Hippocampal formation (tissue), 2 donors: ENCODE measurements at places on chromosomes 13 and 19.

DNA sequence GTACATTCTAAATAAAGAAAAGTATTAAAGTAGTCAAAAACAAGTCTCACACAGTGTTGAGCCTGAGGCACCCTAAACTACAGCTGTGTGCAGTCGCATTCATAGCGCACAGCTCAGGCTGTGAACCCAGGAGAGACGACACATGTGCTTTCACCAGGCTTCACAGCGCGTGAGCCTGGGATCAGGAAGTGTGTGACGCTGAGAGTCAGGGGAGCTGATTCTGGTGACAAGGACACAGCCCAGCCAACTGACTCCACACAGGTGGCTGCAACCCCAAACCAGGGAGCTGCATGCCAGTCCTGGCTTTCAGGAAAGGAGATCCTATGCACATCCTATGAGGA is 41.6 kb downstream of the COL4A1 start:
- no peak for DNase-seq

DNA sequence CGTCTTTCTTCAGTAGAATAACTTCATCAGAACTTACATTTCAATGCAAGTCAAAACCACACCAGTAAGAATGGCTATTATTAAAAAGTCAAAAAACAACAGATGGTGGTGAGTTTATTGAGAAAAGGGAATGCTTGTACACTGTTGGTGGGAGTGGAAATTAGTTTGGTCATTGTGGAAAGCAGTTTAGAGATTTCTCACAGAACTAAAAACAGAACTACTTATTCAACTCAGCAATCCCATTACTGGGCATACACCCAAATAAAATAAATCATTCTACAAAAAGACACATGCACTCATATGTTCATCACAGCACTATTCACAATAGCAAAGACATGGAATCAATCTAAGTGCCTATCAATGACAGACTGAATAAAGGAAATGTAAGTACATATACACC is 231.2 kb downstream of the NHLRC3 start:
- no peak for DNase-seq

GRCh38 chr19:47886010-47886559 is at the start of gene SULT2A1:
Gene SULT2A1, minus strand, starts transcription at chr19:47886315. Its CDS starts 58 bp downstream, at chr19:47886257.
- no peak for DNase-seq

DNA sequence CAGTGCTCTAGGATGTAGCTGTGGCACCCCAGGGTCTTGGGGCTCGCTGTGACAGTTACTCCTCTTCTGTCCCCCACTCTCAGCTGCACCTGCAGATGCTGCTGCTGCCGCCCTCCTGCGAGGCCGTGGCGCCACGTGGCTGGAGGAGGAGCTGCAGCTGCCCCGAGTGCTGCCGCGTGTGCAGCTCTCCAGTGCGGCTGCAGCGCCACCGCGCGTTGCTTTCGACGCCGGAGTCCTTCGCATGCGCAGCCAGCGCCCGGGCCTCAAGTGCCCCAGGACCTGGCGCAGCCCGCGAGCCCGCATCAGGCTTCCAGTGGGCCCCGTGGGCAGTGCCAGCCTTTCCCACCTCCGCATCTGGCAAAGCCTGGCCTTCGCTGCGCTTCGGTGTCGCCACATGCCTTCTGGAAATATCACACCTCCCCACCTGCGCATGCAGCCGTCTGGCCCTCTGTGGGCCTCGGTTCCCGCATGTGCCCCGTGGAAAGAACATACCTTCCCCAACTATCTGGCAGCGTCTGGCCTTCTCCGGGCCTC is 692 bp upstream of the ZNF580 start:
- DNase-seq = no peak

- no peak for DNase-seq
These were observed 704 bp downstream of the ZNF814 start for GRCh38 chr19:57888107-57888559.

GRCh38 chr13:31067416-31068118 is 94.1 kb downstream of the HSPH1 start:
- DNase-seq = no peak

GRCh38 chr19:28468701-28469459 is 744.1 kb downstream of the UQCRFS1 start:
- DNase-seq = no peak

- DNase-seq = no peak
These were observed 16.3 kb upstream of the RAP2A start for GRCh38 chr13:97417698-97418097.

DNA sequence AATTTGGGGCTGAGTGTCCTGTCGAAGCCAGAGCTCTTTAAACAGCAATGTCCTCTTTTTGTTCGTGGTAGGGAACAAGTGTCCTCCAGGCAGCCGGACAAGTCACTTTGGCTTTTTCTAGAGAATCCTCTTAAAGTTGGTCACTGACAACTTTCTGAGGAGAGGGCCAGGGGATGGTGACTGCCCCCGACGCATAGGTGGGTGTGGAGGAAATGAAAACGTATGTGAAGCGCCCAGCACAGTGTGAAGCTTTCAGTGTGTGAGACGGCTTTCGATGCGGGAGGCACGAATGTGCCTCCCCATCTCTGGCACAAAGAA is 45.8 kb upstream of the ZNF536 start:
- DNase-seq = no peak

GRCh38 chr13:74258961-74259360 is 124.8 kb upstream of the KLF12 start:
- no peak for DNase-seq

GRCh38 chr13:79626924-79627323 is 146.0 kb downstream of the NDFIP2 start:
- no peak for DNase-seq

DNA sequence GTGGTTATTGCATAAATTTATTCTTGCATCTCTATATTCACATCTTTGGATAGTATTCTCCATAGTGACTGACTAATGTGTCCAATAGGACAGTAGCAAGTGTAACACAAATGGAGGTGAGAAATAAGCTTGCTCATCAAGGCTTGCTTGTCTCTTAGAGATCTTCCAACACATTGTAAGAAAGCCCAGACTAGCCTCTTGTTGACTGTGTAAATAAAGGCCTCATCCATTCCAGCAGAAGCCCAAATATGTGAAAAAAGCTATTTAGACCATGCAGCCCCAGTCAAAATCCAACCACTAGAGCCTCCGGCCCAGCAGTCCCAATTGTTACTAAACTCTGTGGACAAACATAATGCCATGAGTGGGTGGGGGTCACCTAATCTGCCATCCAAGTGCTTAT is 2.7 kb upstream of the ZNF615 start:
- DNase-seq = no peak

- DNase-seq = no peak
These were observed 41.3 kb upstream of the CD33 start for GRCh38 chr19:51183629-51184028.

DNA sequence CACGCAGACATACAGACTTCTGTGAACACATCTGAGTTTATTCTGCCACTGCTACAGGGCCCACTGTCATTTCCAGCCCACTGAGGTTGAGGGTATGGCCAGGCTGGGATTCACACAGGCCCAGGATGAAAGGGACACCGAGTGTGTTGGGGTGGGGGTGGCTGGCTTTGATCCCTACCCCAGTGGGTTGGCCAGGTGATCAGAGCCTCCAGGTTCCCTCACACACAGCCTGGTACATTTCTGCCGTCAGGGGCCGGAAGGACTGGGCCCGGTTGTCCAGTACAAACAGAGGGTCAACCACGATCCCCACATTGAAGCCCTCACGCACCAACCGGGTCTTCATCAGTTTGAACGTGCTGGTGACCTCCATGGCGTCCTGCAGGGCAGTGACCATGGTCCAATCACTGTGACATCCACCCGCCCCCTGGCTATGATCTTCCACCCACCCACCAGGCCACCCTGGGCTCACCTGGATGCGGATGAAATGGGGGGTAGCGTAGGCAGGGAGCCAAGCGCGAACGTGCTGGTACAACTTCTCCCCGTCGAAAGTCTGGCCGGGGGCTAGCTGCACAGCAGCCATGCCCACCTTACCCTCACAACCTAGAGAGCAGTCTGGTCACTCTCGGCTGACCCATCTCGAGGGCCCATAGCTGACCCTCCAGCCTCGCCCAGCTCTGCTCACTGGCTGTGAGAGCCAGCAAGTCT is 13.3 kb downstream of the SLC27A5 start:
- no peak for DNase-seq

GRCh38 chr19:39001041-39001440 is 25.5 kb upstream of the FBXO17 start:
- no peak for DNase-seq

DNA sequence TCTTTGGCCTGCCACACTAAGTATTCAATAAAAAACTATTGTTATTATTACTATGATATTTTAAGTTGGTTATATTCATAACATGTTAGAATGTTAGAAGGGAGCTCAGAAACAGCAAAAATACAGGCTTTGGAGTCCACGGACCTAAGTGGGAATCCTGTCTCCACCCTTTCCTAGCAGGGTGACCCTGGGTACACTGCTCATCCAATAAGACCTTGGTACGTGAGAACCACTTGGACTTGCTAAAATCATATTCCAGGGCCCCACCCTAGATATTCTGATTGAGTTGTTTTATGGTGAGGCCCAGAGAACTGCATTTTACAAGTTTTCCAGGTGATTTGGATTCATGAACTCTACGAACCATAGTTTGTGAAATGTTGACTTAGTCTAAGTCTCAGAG is 47.4 kb upstream of the KL start:
- no peak for DNase-seq

GRCh38 chr13:50693727-50694126 is 149.8 kb downstream of the DLEU7 start:
- DNase-seq = no peak

GRCh38 chr13:98648686-98649085 is 71.8 kb upstream of the STK24 start:
- no peak for DNase-seq

- DNase-seq = no peak
These were observed 290.1 kb upstream of the TSHZ3 start for GRCh38 chr19:31639306-31639705.

DNA sequence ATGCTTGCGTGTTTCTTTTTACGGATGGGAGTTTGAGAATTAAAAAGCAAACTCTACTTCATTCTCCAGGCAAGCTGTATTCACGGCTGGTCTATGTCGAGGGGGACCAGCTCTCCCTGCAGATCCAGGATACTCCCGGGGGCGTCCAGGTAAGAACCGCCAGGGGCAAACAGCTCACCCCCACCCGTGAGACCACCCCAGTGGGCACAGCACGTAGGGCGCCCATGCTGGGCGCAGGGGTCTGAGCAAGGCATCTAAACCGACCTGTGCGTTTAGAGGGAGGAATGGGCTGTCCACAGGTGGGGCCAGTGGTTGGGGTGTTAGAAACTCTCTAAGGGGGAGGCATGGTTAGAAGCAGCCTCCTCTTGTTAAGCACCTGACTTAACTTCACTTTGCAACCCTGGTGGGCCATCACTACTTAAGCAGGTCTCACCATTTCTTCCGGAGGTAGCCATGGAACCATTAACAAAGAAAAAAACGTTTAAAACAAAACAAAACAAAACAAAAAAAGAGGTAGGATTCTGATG is 1.0 kb downstream of the RASL11A start:
- no peak for DNase-seq

GRCh38 chr19:30212574-30212973 is 159.6 kb upstream of the ZNF536 start:
- DNase-seq = no peak

- DNase-seq = no peak
These were observed 28.1 kb downstream of the MYO16 start for GRCh38 chr13:108657519-108657918.

- no peak for DNase-seq
These were observed 194.9 kb downstream of the LACC1 start for GRCh38 chr13:44074611-44075010.

DNA sequence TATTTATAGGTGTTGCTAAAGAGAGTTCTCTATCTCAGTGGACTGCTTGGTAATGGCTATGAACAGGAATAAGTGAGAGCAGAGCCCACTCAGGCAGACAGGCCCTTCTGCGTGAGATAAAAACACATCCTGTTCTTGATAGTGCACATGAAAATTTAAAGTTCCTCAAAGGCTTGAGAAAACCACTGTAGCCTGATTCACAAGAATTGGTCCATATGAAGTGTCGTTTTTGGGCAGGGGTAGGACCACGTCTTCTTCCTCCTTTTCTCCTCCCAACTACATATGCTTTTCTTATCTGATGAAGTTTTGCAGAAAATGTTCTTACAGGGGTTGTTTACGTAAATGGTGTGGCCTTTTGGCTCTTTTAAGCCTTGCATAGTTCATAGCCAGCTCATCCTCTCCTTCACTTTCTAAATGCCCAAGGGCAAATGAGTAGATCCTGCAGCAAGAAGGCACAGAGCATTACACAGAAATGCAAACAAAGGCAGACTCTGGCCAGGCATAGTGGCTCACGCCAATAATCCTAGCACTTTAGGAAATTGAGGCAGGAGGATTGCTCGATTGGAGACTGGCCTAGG is 53.8 kb downstream of the RNF6 start:
- DNase-seq = no peak

DNA sequence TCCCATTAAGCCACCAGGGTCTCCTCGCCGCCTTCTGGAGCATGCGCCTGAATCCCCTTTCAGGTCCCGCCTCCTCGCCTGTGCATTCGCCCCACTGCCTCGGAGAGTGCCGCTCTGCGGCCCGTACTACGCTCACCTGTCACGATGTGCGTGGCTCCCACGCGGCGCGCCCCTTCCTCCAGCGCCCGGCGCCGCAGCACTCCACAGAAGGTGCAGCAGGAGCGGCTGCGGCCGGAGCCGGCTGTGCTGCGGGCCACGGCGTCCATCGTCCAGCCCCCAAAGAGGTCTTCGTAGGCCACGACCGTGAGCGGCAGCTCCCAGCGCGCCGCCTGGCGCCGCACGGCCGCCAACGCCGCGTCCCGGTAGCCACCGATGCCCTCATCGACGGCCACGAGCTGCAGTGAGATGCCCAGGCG is 4.3 kb downstream of the CTU1 start:
- DNase-seq = no peak

GRCh38 chr13:44758630-44759383 is 182.7 kb upstream of the TSC22D1 start:
- no peak for DNase-seq

GRCh38 chr19:46546194-46546896 is 50.7 kb upstream of the PNMA8B start:
- peak; percentile 23 for DNase-seq

DNA sequence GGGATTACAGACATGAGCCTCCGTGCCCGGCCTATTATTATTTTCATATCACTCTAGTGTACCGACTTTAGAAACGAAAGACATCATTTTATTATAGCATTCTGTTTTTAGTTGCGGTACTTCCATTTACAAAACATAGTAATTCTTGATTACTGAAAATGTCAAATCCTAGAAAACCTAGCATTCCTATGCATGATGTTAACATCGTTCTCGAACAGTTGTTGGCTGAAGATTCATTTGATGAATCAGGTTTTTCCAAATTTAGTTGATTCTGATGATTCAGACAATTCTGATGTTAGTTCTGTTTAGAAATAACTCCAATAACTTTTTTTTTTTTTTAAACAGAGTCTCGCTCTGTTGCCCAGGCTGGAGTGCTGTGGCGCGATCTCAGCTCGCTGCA is 11.5 kb upstream of the MTRF1 start:
- DNase-seq = no peak

GRCh38 chr13:87661471-87661870 is 9.7 kb upstream of the SLITRK5 start:
- DNase-seq = no peak
